Fibroblast of skin of left biceps (primary cell): ENCODE measurements at places on chromosomes 6 and 20.

DNA sequence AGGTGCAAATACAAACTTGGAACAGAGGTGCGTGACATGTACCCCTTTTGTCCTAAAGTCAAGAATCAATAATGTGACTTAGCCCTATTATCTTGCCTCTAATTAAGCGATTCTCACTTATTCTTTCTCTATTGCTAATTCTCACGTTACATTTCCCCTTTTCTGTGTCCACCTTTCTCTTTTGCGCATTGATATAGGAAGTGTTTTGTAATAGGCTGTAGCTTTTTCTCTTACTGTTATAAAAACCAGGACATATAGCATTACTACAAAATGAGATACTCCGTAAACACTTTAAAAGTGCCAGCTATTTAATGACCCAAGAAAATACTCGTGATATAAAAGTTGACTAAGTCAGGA, 669 bp upstream of the TMEM30A start:
- DNase-seq = no peak

- no peak for DNase-seq
These were observed 257.5 kb downstream of the ADGB start for GRCh38 chr6:146856296-146856695.

DNA sequence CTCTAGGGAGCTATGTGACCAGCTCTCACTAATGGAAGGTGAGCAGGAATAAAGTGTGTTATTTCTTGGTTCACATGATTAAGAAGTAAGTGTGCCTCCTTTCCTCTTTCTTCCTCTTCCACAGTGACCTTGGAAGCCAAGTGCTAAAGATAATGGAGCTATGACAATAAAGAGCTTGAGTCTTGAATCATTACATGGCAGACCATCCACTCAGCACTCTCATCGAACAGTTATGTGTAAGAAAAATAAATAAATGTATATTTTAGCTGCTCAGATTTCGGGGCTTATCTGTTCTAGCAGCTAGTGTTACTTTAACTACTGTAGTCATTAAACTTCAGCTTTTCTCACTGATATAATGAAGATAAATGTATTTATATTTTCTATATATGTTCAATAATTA, 72.9 kb downstream of the HDGFL1 start:
- no peak for DNase-seq

DNA sequence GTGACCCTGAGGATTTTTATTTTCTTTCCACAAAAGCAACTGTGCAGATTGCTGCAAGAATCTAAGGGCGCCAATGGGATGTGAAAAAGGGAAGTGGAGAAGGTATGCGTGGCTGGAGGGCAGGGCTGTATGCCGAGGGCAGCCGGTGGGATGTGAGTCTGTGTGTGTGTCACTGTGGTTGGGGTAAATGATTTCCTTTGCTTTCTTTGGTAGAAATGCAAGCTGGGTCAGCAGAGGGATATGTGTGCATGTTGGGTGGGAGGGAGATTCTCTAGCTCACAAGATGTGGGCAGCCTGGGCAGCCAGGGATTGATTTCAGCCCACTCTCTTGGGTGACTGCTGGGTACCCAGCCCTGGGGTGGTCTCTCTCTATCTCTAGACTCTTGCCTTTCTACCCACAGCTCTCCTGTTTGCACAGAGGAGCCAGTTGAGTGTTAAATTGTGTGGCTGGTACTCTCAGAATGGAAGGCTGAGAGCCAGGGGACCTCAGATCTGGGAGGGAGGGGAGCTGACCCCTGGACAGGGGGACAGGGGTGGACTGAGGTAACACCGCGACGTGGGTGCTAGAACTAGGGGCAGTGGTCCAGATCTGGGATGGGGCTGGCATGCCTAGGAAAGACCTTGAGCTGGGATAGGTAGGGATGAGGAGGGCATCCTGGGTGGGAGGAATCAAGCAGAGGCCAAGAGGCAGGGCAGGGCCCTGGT, 136.8 kb upstream of the RNF24 start:
- no peak for DNase-seq

DNA sequence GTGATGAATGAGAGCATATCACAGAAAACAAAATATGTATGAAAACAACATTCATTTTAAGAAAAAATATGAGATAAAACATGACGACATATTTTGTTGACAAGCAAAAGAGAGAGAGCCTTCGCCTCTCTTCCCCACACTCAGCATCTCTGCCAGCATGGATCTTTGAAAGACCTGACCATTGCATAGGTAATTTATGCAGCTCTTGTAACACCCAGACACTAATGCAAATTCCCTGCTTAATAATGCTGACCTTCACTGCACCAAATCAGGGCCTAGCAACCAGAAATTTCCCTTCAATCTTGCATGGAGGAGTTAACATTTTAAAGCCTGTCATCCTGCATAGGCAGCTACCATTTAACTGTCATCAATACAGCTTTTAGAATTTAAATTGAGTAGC, 50.0 kb upstream of the CNR1 start:
- no peak for DNase-seq

DNA sequence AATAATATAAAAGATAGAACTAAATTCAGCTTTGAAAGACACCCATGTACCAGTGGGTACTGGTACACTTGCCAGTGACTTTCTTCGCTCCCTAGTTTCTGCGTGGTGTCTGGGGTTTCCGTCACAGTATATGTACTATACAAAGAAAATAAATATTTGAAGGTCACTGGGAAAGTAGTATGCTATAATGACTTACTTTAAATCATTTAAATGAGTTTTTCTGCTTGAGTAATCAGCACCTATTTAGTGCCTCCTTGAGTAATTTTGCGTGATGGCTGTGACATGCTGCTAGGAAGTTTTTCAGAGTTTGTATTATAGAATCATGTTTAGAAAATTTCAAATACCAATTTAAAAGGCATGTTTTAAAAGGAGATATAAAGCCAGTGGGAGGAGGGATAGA, 3.2 kb upstream of the CTCFL start:
- DNase-seq = no peak

- DNase-seq = no peak
These were observed 4.9 kb upstream of the DLL1 start for GRCh38 chr6:170295510-170296422.

DNA sequence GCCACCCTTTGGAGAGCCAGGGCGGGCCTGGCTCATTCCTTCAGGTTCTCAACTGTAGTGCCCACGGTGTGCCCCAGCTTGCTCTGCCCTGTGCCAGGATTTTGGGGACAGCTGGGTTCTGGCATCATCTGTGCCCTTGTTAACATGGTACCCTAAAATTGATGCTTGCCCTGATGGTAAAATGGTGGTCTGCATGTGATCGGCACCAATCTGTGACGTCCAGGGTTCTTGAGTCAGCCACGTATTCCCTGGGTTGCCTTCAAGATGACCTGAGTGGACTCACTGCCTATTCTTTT, 31.2 kb upstream of the APCDD1L start:
- no peak for DNase-seq
